ENCODE measurements at places on chromosomes 3 and 15.
A peak's percentile ranks its signal among the peaks of the same experiment; 100 is the strongest.

GRCh38 chr3:15647611-15648167 is 46.1 kb downstream of the BTD start:
- peak; percentile 83 for DNase-seq

GRCh38 chr3:110413266-110413665 is 658.4 kb upstream of the NECTIN3 start:
- peak; percentile 21 for DNase-seq

GRCh38 chr3:106577241-106577640 is 708.4 kb upstream of the CBLB start:
- no peak for DNase-seq

GRCh38 chr15:39884351-39884750 is 35.7 kb downstream of the GPR176 start:
- no peak for DNase-seq

GRCh38 chr3:87033205-87033604 is 42.3 kb upstream of the VGLL3 start:
- no peak for DNase-seq

DNA sequence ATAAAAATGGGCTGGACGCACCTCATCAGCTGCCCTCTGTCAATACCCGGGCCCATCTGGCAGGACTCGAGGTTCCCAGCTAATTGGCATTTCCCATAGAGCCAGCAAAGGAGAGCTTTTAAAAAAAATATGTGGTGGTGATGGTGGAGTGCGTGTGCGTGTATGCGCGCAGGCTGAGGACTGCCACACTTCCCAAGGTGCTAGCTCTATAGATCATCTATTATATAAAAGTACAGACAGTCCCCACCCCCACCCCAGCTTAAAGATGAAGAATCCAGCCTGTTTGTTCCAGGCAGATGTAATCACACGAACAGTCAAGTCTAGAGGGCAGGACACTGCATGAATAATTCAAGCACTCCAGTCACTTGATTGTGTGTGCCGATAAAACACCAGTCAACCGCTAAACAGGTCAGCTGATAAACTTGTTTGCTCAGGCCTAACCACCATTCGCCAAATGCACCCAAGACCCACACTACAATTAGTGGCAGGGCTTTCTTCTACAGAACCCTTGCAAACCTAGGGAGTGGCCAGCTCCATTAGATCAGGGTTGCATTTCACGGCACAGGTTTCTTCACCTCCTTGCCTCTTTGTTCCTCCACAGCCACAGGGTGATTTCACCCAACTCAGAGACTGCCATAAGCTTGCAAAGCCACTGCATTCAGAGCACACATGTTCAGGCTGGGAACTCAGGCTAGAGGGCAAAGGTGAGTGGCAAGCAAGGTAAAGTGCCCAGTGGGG is 5.8 kb downstream of the TLE3 start:
- DNase-seq: no peak

DNA sequence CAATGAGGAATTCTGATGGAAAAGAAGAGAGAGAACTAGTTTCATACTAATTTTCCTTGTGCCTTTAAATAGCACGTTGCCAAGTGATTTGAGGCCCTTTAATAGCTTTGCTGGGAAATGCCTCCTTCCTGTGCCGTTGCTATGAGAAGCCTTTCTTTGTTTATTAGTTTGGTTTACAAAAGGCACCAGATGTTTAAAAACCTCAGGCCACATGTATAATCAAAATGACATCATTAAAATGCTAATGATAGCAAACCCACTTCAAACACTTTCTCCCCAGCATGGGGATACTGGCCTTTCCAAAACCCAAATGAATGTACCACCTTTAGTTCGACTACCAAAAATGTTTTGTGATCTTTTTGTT is 50.0 kb upstream of the TBC1D23 start:
- peak; percentile 18 for DNase-seq

DNA sequence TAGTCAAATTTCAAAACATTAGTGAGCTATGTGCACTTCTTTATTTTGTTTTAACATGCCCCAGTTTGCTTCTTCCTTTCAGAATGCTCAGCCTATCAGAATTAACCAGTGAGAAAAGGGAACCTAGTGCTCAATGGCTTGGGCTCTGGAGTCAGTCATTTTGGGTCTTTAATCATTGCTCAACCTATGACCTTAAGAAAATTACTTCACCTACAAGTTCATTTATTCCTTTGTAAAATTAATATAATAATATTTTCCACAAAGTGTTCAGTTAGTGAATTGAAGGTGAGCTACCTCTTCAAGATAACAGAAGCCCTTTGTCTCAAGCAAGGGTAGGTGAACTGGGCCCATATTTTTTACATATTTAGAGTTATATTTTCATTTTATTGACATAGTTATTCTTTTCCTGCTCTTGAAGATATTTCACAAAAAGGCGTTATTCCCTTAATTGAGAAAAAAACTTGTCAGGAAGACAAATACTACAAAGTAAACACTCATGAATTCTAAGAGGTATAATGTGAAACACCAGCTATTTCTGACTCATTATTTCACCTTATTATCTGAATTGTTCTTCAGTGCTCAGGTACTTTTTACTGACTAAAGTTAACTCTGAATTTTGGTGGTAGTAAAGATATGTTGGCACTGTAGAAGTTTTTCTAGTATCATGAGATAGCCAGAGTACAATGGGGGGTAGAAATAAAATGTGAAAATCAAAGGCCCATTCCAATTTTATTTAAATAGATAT is 415.5 kb downstream of the NAALADL2 start:
- DNase-seq: no peak

DNA sequence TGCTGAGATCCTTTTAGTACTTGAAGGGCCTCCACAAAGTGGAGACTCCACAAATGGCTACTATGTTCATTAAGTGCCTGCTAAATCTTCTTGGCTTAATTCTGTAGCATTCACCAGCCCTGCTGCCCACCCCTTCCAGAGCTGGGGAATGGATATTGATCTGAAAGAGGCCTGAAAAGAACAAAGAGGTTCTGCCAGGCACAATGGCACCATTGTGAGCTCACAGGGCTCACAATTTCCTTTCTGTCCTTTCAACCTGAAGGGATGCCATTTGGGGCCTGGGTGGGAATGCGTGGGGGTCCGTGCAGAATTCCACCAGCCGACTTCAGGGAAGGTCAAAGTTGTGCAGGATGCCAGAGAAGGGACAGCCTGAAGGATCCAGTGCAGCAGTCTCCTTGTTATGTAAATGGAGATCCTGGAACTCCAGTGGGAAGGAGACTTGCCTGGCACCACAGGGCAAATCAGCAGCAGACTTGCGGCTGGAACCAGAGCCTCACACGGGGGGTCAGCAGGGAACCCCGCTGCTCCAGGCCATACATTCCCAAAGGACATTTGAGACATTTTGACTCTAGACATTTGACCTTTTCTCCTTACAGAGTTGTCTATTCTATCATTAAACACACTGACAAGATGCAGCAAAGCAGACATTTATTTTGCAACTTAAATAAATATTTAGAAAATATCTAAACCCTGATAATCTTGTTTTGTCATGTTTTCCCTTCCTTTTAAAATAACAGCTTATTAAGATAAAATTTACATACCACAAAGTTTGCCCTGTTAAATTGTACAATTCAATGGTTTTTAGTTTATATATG is 21.5 kb upstream of the MORF4L1 start:
- DNase-seq: no peak

DNA sequence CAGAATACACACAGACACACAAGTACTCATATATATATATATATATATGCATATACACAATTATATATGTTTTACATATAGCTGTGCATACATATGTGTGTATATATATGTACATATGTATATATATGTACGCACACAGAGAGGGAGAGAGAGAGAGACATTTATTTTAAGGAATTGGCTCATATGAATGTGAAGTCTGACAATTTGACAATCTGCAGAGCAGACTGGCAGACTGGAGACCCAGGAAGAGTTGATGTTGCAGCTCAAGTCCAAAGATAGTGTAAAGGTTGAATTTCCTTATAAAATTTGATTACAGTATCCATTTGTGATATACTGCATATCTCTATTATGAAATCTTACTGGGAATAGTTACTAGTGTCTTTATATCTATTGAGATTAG is 1330.3 kb upstream of the CADM2 start:
- no peak for DNase-seq

DNA sequence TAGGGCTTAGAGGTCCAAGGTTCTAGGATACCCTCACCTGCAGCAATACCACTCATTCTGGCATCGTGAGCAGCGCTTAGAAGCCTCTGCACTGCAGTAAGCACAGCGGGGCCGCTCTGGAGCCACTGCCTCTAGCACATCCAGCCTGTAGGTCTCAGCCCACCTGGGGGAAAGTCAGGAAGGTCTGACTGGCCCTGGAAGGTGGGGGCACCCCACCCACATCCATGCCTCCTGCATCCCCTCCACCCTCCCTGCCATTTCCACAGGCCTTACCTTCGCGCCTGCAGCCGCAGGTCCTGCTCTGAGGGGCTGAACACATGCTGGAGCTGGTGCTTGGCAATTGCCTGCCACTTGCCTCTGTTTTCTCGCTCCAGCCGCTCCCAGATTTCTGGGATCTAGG is 901 bp upstream of the RASSF1 start:
- no peak for DNase-seq

- DNase-seq: no peak
Observed at GRCh38 chr3:37257581-37257980, 83.2 kb upstream of the LRRFIP2 start.

DNA sequence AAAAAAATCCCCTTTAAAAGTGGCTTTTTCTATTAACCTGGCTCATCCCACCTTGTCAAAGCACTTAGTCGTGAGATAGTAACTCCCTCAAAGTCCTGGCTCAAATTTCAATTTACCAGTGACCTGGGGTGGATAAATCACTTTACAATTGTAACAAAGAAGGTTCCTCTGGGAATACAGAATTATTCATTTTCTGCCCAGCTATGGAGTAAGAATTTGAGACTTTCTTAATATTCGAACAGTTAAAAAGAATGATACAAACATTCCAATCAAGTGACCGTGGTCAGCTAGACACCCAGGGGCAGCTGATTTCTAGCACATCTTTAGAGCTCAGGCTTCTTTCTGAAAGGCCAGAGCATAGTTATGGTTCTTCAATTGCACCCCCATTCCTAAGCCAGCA is 291.0 kb upstream of the TGFBR2 start:
- DNase-seq: no peak

GRCh38 chr3:161740421-161740820 is 243.8 kb downstream of the OTOL1 start:
- no peak for DNase-seq

Measured in brain pericyte (primary cell).